ENCODE measurements at places on chromosomes 2 and 18.

- no peak for DNase-seq
Observed at GRCh38 chr2:189576396-189576795, 4.2 kb downstream of the SLC40A1 start.

GRCh38 chr2:229083606-229084340, 187.3 kb downstream of the PID1 start:
- DNase-seq = no peak

- DNase-seq = no peak
Observed at GRCh38 chr18:70431203-70431624, 142.4 kb downstream of the SOCS6 start.

- no peak for DNase-seq
Observed at GRCh38 chr18:75167759-75168618, 41.0 kb downstream of the PTGR3 start.

DNA sequence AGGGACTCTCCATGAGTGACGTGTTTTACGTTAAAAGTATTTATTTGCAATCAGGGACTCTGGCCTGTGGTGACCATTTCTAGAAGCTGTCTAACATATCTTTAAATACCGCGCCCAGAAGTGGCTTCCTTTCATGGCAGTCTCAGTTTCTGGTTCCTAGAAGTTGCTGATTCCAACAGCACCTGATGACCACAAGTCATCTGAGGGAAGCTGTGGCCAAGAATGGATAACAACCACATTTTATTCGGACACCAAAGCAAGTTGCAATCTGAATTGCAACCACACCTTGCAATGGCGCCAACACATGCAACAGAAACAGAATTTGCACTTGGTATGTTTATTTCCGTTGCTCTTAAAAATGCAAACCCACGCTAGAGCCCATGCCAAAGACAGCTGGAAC, 33.1 kb downstream of the MEX3C start:
- no peak for DNase-seq

- DNase-seq = no peak
Observed at GRCh38 chr2:11480406-11480805, 14.4 kb upstream of the E2F6 start.

DNA sequence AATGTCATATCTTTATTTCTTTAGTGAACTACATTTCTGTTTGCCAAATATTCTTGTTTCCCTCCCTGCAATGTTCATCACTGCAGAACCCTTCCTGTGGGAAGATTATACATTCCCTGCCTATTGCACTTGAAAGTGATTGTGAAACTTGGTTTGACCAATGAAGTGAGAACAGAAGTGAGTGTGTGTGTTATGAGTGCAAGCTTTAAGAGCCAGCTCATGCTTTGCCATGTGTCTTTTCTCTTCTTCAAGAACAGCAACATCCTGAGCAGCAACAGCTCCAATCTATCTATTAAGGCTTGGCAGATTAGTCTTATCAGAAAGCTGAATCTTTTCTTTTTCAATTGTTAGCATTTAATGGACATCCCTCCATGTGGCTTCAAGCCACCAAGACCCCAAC, 42.0 kb upstream of the UBE2E3 start:
- no peak for DNase-seq
